ENCODE measurements at places on chromosomes 6 and 20.

DNA sequence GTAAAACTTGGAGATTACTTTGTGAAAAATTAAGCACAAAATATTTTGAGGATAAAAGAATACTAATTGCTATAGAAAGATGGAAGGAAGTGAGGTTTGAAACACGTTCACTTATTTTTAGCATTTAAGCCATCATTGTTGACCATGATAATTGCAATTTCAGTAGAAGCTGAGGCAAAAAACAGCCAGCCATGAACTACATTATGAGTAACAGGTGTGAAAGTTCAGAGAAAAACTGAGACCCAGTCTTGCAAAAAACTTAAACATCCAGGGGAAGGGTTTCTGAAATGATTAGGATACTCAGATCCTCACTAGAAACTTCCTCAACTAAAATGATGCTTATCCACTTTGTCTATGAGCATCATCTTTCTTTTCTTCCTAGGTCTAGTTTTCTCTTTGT is 619.4 kb downstream of the PHF3 start:
- no peak for DNase-seq

- no peak for DNase-seq
These were observed 1.1 kb downstream of the NFATC2 start for GRCh38 chr20:51541189-51542032.

DNA sequence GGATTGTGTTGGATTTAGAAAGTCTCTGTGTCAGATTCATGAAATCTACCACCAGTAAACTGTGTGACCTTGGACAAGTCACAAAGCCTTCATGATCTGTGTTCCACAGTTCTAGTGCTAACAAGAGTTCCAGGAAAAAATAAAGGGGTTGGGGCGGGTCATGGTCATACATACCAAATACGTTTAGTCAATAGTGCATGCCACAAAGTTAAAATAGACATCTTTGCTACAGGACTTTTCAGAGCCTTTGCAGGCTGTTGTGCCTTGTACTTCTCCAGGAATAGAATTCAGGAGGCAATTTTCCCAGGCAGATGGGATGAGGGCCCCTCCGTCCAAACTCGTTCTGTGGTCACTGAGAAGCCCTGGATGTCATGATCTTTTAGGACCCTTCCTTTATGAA is 127.2 kb downstream of the EYA2 start:
- DNase-seq = no peak

DNA sequence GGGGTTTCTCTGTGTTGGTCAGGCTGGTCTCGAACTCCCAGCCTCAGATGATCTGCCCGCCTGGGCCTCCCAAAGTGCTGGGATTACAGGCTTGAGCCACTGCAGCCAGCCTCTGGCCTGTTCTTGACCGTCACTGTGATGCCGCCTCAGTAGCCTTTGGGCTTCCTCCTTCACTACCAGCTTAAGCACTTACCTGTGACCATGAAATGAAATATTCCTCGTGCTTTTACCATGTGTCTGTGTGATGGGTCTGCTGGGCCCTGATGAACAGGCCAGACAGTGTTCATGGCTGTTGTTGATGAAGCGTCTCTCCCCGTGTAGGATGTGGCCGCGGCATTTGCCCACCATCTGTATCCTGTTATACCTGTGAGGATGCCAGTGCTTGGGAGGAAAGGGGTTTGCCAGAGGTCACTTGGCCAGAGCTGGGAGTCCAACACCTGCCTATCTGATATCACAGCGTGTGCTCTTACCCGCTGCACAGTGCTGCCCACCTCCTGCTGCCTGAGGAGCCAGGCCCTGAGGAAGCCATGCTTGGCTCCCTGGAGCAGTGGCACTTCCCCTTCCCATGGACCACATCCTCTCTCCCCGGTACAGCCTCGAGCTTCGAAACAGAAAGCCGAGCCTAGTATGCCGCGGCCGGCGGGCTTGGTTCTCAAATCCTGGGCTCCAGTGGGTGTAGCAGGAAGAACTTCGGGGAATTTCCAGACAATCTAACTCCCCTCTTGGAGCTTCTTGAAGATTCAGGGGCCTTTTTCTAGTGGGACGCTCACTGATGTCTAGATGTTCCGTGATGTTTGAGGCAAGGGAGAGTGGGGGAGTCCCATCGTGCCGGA is 167.9 kb downstream of the ZDHHC14 start:
- no peak for DNase-seq

DNA sequence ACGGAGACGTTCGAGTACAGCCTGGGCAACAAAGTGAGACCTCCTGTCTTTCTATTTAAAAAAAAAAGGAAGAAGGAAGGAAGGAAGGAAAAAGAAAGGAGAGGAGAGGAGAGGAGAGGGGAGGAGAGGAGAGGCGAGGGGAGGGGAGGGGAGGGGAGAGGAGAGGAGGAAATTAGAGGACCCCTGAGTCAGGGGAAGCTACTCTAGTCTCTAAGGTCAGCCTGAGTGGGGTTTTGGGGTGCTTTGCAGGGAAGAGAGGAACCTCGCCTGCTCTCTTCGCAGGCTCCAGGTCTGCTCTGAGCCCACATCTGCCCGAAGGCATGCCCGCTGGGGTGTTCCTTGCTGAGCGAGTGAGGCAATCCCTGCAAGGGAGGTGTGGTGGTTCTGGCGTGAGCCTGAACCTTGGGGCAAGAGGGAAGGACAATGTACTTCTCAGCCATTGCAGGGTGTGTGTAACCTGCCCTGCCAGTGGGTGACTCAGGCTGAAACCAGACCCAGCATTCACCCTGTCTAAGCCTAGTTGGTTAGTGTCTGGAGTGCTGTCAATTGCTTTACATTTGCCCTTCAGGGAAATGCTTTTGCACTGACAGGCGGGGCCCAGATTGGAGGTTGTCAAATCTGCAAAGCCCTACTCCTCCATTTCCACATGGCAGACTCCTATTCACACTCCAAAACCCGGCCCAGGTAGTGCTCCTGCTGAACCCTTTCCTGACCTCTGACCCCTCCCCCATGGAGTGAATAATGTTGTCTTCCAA is 15.3 kb upstream of the MMP9 start:
- no peak for DNase-seq

GRCh38 chr6:23002044-23002619 is 432.8 kb downstream of the HDGFL1 start:
- no peak for DNase-seq

DNA sequence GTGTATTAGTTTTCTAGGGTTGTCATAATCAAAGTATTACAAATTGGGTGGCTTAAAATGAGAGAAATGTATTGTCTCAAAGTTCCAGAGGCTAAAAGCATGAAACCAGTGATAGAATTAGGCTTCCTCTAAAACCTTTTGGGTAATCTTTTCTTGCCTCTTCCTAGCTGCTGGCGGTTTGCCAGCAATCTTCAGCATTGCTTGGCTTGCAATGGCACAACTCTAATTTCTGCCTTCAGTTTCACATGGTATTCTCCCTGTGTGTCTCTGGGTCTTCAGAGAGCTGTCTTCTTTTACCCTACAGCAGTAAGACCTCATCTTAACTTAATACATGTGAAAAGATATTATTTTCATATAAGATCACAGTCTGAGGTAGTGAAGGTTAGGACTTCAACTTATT is 479.1 kb upstream of the GJE1 start:
- no peak for DNase-seq
